ENCODE measurements at places on chromosomes 16 and 17. TPM values are rescaled to one million over a fixed set of nuclear protein-coding genes. Genes with fewer than 3 reads are reported as not detected.

GRCh38 chr17:72426948-72427760 is 306.3 kb downstream of the SOX9 start:
- DNase-seq, result no peak

Gene PLXDC1
- 0.54 TPM for total RNA-seq

DNA sequence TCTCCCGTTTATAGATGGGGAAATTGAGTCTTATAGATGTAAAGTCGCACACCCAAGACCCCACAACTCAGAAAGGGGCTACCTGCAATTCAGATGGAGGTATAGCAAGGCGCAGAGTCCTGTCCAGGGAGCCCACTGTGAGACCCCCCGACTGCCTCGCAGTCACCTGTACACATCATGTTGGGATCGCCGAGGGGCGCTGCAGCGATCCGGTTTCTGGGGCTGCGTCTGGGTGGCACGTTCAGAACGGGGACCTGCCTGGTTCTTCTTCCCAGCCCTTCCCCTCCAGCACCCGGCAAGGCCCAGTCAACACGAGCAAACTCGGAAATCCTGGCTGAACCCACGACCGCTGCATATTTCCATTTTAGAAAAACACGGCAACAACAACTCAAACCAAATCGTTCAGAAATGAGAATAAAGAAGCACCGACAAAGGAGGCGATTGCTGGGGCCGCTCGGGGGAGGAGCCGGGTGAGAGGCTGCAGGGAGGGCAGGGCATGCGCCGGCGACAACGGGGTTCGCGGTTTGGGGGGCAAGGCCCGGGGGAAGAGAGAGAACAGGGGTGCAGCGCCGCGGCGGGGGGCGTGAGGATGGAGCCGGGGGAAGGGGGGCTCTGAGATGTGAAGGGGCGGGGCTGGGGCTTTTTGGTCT is 643 bp downstream of the HSDL1 start:
- DNase-seq, result peak; percentile 71

Gene IL34
- total RNA-seq, result not detected

Gene PARD6A
- total RNA-seq, result 9.4 TPM

Gene CEP20
- total RNA-seq, result 37.5 TPM

Gene OTOA
- not detected for total RNA-seq

Gene RNF43
- 0.41 TPM for total RNA-seq

GRCh38 chr16:74775255-74775654 is 635 bp upstream of the FA2H start:
- DNase-seq, result no peak

GRCh38 chr17:47650525-47651522 is 1.1 kb downstream of the KPNB1 start:
- peak; percentile 97 for DNase-seq

Gene CACNG1
- not detected for total RNA-seq

- no peak for DNase-seq
Observed at GRCh38 chr17:44384281-44384822, 5.1 kb downstream of the ITGA2B start.

Gene CCL2
- not detected for total RNA-seq

- DNase-seq, result peak; percentile 79
Observed at GRCh38 chr17:2050300-2051060, 4.4 kb upstream of the HIC1 start.

Measured in activated naive CD8-positive, alpha-beta T cell treated with anti-CD3 and anti-CD28 coated beads for 36 hours (primary cell).